ENCODE measurements at places on chromosomes 2 and 18. TPM values are rescaled to one million over a fixed set of nuclear protein-coding genes. Genes with fewer than 3 reads are reported as not detected.

CFAP65 gene
- total RNA-seq: not detected

PCARE gene
- not detected for total RNA-seq

CDK15 gene
- total RNA-seq: not detected

MAPRE2 gene
- total RNA-seq: 63.2 TPM

KIF5C gene
- 13.3 TPM for total RNA-seq

BCL11A gene
- 0.40 TPM for total RNA-seq

PRSS56 gene
- not detected for total RNA-seq

- no peak overlapping the region for H3K27ac ChIP-seq
- DNase-seq: no peak
- no peaks in the 10 kb centered on the region for H3K27me3 ChIP-seq
- H3K4me1 ChIP-seq: peaks cover 8% of the 10 kb centered on the region
These were observed 206.3 kb downstream of the SEPTIN10 start for GRCh38 chr2:109407276-109408042.

- DNase-seq: no peak
- no peaks in the 10 kb centered on the region for H3K27me3 ChIP-seq
- H3K4me1 ChIP-seq: no peaks in the 10 kb centered on the region
These were observed 7.9 kb upstream of the CFAP36 start for GRCh38 chr2:55511508-55512124.

DNA sequence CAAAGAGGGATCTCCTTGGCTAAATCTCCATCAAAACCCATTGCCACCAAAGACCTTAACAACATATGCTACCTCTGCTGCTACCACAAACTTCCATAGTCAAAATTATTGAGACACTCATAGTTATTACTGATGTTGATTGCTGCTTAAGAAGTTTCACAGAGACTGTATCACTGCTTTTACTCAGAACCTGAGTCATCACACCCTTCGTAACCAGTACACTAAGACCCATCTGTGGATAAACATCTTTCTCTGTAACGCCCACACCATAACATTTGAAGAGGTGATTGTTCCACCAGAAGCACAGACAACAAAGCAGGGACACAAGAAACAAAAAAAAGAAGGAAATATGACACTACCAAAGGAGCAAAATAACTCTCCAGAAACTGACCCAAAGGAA is 1563.1 kb downstream of the LRP1B start:
- H3K4me3 ChIP-seq: no peak overlapping the region
- no peak overlapping the region for H3K27ac ChIP-seq
- no peaks in the 10 kb centered on the region for H3K36me3 ChIP-seq
- H3K4me1 ChIP-seq: no peaks in the 10 kb centered on the region
- no peak for DNase-seq

DNA sequence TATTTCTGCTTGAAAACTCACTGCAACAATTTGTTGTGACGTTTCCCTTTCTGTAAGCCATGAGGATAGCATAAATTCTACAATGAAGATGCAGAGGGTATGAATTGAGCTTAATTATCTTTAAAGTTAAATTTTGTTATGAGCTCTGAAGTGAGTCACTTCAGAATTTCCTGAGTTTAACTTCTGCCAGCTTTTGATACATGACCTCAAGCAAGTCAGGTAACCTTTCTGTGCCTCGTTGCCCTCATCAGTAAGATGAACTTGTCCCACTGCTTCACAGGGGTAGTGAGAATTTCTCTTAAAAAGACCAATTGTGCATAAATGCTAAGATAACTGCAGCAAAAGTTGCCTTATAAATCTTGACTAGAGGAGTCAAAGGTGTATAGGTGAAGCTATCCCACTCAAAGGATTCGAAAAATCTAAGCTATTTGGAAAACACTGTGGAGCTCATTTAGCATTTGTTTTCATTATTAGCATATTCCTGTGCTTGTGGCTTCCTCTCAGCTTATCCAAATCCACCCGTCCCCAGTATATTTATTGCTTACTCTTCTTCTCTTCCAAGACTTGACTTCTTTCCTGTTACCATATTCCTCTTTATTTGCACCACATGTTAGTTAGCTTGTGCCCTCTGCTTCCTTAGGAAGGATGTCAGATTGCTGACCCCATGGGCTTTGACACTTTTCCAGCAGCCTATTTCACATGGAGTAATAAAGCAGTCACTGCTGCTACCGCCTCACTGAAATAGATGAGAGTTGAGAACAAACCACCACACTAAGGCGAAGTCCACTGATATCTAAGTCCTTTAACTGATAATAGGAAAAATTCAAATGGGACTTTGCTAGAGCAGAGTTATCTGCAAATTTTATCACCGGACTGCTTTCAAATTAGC is 428.6 kb downstream of the ERBB4 start:
- DNase-seq: no peak
- H3K36me3 ChIP-seq: no peaks in the 10 kb centered on the region
- no peaks in the 10 kb centered on the region for H3K4me1 ChIP-seq
- no peak overlapping the region for H3K4me3 ChIP-seq

- no peaks in the 10 kb centered on the region for H3K4me1 ChIP-seq
- DNase-seq: no peak
- no peaks in the 10 kb centered on the region for H3K36me3 ChIP-seq
These were observed 323.7 kb upstream of the SALL3 start for GRCh38 chr18:78655921-78656320.

DNA sequence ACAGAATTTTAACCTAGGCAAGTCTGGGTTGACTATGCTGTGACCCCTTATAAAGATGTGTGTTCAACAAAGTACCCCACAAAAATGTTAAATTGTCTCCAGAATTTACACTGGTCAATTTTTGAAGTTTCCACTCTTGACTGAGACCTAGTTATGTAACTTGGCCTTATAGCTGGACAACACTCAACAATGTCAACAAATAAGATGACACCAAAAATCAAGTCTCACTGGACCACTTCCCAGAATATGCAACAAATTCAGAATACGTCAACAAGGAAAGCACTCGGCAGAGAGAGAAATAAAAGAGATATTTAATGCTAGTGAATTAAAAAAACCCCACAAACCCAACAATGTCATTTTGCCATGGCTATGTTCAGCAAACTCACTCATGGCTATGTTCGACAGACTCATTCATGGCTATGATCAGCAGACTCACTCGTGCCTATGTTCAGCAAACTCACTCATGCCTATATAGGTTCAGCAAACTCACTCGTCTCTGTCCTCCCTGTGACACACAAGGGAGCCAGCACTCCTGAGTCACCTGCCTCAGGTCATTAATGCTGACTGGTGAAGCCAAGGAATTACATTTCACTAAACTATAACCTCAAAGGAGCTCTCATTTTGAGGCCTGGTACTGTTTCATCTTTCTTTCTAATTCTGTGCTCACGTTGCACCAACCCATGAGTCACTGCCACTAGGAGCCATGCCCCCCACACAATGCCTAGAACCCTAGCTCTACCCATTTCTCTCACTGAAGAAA is 72.7 kb downstream of the PTPN2 start:
- H3K27me3 ChIP-seq: no peaks in the 10 kb centered on the region
- no peak for DNase-seq
- peaks cover 59% of the 10 kb centered on the region for H3K36me3 ChIP-seq
- peaks cover 2% of the 10 kb centered on the region for H3K4me1 ChIP-seq

GRCh38 chr2:47227532-47228279 is 72.6 kb upstream of the STPG4 start:
- H3K36me3 ChIP-seq: no peaks in the 10 kb centered on the region
- no peak overlapping the region for H3K27ac ChIP-seq
- no peak for DNase-seq
- no peak overlapping the region for H3K4me3 ChIP-seq
- peaks cover 4% of the 10 kb centered on the region for H3K27me3 ChIP-seq
- peaks cover 4% of the 10 kb centered on the region for H3K4me1 ChIP-seq

DNA sequence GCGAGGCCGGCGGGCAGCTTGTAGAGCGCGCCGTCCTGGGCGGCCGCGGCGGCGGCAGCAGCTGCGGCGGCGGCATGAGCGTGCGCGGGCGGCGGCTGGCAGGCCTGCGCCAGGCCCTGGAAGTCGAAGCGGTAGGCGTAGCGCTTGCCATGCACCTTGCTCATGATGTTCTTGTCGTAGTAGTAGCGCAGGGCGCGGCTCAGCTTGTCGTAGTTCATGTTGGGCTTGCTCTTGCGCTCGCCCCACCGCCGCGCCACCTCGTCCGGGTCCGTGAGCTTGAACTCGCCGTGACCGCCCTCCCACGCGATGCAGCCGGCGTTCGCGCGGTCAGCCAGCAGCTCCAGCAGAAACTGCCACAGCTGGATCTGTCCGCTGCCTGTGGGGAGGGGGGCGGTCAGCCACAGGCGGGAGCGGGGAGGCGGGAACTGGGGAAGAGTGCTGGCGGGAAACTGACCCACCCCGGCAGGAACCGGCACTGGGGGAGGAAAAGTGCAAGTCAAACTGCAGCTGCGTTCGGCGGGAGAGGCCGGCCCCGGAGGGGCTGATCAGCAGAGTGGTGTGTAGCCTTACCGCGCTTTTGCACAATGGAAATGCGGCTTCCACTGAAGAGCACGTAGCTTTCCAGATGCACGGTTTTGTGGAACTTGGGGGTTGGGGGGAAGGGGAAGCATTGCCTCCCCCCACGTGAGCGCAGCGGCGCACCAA is 3.0 kb downstream of the FEV start:
- H3K27ac ChIP-seq: no peak overlapping the region
- H3K27me3 ChIP-seq: peaks cover 67% of the 10 kb centered on the region
- peak overlapping the region; percentile 37 for H3K4me3 ChIP-seq
- peaks cover 1% of the 10 kb centered on the region for H3K36me3 ChIP-seq
- DNase-seq: peak; percentile 51

GRCh38 chr2:27890924-27891672 is 569 bp downstream of the BABAM2 start:
- H3K27ac ChIP-seq: peak overlapping the region; percentile 99
- peak overlapping the region; percentile 97 for H3K4me3 ChIP-seq
- DNase-seq: peak; percentile 85
- no peaks in the 10 kb centered on the region for H3K27me3 ChIP-seq

GRCh38 chr2:10269711-10270610 is 32.7 kb upstream of the HPCAL1 start:
- H3K36me3 ChIP-seq: no peaks in the 10 kb centered on the region
- H3K27me3 ChIP-seq: no peaks in the 10 kb centered on the region
- peaks cover 6% of the 10 kb centered on the region for H3K4me1 ChIP-seq
- peak; percentile 25 for DNase-seq

GRCh38 chr2:187446711-187447110 is 1.3 kb downstream of the CALCRL start:
- peaks cover 8% of the 10 kb centered on the region for H3K4me1 ChIP-seq
- H3K27ac ChIP-seq: no peak overlapping the region
- no peak overlapping the region for H3K4me3 ChIP-seq
- no peaks in the 10 kb centered on the region for H3K36me3 ChIP-seq

DNA sequence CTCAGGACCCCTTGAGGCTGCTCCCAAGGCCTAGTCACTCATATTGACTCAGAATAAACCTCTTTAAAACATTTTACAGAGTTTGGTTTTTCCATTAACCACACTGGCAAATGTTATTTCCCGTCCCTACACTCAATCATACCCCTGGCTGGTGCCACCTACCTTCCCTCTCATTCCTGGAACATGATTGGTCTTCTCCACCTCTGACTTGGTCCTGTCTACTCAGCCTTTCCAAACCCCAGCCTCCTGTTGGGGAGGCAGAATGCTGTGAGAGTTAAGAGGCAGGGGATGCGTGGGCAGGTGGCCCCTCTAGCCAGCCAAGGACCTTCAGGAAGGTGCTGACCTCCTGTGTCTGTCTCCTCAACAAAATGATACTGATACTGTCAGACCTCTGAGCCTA is 149.3 kb downstream of the CABLES1 start:
- H3K4me3 ChIP-seq: no peak overlapping the region
- no peak for DNase-seq
- H3K27ac ChIP-seq: no peak overlapping the region
- H3K4me1 ChIP-seq: peaks cover 6% of the 10 kb centered on the region

- no peak overlapping the region for H3K27ac ChIP-seq
- H3K36me3 ChIP-seq: no peaks in the 10 kb centered on the region
- H3K4me1 ChIP-seq: no peaks in the 10 kb centered on the region
These were observed 82.8 kb downstream of the GLI2 start for GRCh38 chr2:120818441-120818920.

GRCh38 chr18:74795751-74796150 is 198.1 kb downstream of the ZNF407 start:
- H3K36me3 ChIP-seq: peaks cover 3% of the 10 kb centered on the region
- DNase-seq: no peak
- no peak overlapping the region for H3K27ac ChIP-seq
- peaks cover 8% of the 10 kb centered on the region for H3K4me1 ChIP-seq
- H3K27me3 ChIP-seq: no peaks in the 10 kb centered on the region

Measured in activated naive CD8-positive, alpha-beta T cell treated with anti-CD3 and anti-CD28 coated beads, Interleukin-2, amount 10 ng/mL, durations not matched to agents 7 days and 5 days (primary cell).